ENCODE measurements at places on chromosomes 5 and 9.

- DNase-seq: no peak
These were observed 78.4 kb upstream of the ACO1 start for GRCh38 chr9:32306006-32306405.

- no peak for DNase-seq
These were observed 611.9 kb downstream of the EFNA5 start for GRCh38 chr5:107058803-107059202.

- no peak for DNase-seq
These were observed 49.9 kb upstream of the SNCAIP start for GRCh38 chr5:122262103-122262502.

GRCh38 chr5:43702815-43703214 lies 99.8 kb downstream of the NNT start:
- no peak for DNase-seq

DNA sequence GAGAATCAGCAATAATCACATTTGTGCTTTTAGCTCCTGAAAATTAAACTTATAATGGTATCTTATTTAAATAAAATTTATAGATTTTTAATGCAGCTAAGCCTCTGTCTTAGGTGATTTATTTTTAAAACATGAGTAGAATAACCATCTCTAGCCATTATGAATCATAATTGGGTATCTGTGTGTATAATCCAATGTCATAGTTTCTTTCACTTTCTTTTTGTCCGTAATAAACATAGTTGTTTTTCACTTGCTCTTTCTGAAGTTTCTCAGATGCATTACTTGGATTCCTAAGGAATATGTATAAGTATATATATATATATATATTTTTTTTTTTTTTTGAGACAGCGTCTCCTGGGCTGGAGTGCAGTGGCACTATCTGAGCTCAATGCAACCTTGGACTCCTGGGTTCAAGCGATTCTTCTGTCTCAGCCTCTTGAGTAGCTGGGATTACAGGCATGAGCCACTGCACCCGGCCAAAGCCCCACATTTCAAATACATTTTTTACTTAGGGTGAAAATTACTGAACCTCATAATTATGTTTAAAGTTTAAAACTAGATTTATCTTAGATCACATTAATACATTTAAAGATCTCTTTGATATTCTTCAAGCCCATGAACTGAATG lies 377.1 kb downstream of the PRDM9 start:
- no peak for DNase-seq

DNA sequence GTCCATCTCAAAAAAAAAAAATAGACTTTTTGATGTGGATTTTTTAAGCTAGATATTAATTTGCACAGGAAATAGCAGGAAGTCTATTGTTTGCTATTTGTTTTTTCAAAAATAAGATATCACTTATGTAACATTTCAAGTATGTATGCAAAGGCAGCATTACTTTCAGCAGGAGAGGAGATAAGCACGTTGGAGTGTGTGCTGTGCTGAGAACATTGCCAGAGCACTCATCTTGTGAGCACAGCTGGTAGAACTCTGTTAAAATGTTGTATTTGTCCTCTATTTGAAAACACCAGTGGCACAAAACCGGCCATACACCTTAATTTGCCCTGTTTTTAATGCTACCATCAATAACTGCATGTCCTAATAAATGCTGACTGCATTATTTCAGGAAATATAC lies 1061.9 kb upstream of the CDH18 start:
- DNase-seq: no peak

DNA sequence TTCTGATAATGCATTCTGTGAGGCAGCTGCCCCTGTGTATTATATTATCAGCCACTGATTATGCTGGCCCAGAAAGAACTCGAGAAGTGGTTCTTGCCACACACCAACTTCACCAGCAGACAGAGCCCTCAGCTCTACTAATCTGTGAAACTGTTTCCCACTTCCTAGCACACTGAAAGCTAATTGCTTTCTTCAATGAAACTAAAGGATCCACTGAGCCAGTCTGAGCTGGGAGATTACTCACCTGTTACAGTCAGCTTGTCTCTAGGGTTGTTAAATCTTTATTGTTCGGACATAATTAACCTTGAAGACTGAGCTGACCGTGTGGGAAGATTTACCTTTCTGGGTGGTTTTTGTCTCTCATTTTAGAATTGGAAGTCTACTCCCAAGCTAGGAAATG lies 263.2 kb downstream of the KCTD16 start:
- no peak for DNase-seq

- DNase-seq: no peak
These were observed 43.4 kb upstream of the SH3PXD2B start for GRCh38 chr5:172497591-172498255.

GRCh38 chr9:68871236-68871635 lies 142.7 kb downstream of the PRKACG start:
- no peak for DNase-seq

DNA sequence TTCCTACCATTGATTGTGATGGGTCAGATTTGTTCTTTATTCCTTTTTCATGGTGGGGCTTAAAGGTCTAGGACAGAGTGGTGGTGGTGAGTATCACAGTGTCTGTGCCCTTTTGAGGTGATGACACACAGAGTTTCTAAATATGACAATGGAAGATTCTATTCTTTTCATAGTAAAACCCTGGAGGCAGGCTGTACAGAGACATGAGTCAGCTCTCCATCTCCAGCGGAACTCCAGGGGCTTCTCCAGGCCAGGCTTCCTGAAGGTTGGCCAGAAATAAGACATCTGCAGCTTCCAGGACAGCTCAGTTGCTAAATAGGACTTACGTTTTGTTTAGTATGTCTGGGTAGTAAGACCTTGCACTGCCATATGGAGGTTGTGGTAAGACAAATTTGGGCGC lies 229.5 kb downstream of the CD180 start:
- DNase-seq: no peak

DNA sequence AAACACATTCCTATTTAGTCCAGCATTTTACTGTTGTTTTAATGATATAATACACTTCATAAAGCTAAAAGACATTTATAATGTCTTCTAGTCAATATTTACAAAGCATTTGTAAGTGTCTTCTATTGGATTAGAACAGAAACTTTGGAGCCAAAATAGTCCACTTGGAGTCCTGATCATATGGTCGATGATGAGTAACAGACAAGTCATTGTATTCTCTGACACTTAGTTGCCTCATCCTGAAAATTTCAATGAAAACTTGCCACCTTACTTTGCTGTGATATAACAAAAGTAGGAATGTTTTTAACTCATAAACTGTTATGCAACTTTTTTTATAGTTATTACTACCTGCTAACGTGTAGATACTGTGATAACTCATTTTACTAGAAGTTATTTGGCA lies 132.5 kb downstream of the GABRB2 start:
- no peak for DNase-seq

- DNase-seq: no peak
These were observed 400 bp downstream of the HCN1 start for GRCh38 chr5:45695804-45696156.

DNA sequence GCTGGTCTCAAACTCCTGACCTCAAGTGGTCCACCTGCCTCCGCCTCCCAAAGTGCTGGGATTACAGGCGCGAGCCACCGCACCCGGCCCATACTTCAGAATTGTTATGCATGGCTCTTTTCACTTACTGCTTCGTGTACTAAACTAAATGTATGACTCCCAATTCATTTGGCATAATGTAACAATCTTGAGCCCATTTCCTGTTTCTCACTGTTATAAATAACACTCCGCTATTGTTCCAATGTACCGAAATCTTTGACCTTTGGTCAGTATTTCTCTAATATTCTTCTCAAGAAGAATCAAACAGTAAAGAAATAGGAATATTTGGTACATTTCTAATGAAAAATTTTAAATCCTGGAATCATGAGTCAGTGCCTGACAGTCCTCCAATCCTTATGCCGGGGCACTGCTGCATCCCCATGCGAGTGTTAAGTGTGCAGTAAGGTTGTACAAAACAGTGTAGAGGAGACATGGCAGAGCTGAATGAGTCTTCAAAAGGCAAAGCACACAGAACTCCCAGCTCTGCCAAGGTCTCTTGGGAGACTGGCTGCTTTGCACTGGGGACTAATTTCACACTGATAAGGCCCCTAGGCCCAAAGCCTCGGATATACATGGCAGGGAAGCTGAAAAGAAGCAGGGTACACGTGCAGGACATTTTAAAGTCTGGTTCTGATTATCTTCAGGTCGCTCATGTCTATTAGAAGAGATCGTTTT lies 58.4 kb downstream of the HABP4 start:
- no peak for DNase-seq

- no peak for DNase-seq
These were observed 271.1 kb downstream of the DENND1A start for GRCh38 chr9:123658792-123659191.

GRCh38 chr5:80284720-80285119 lies 28.9 kb upstream of the SERINC5 start:
- DNase-seq: no peak

- DNase-seq: no peak
These were observed 92.2 kb downstream of the SEMA6A start for GRCh38 chr5:116482394-116482793.
